ENCODE measurements at places on chromosomes 12 and 14.

GRCh38 chr14:74348735-74349463 is 628 bp downstream of the VRTN start:
- DNase-seq = no peak

DNA sequence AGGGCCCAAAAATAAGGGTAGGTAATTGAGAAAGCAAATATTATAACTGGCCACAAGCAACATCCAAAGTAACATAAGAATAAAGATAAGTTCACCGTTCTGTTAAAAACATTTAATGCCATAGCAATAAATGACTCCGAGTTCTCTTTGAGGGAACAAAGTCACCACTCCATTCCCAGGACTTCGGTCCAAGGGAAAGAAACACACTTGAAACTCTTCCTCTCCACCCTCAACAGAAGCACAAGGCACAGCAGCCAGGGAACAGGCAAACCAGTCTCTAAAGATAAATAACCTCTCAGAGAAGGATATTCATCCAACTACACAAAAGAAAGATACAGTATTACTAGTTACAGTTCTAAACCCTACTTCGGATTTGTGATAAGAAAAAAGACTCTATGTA is 2.5 kb downstream of the SETD3 start:
- no peak for DNase-seq

GRCh38 chr14:31139301-31139847 is 68.2 kb downstream of the HECTD1 start:
- DNase-seq = no peak

- no peak for DNase-seq
Observed at GRCh38 chr14:94313991-94314655, 9.0 kb downstream of the SERPINA6 start.

DNA sequence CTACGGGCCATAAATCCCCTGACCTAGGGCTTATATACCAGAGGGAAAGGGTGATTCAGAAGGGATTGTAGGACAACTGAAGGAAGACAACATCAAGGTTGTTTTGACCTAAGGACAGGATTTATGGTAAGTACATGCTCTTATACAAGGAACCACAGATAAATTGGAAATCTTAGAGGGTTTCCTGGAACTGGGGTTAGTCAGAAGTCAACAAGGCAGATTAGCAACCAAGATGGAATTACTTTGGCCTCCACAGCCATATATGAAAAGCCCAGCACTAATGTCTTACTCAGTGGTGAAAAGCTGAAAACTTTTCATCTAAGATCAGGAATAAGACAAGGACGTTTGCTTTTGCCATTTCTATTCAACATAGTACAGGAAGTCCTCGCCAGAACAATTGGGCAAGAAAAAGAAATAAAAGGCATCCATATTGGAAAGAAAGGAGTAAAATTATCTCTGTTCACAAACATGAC is 5.4 kb downstream of the TMBIM4 start:
- DNase-seq = no peak
